Smooth muscle cell of the coronary artery (primary cell): ENCODE measurements at places on chromosomes 3 and 15. TPM values are rescaled to one million over a fixed set of nuclear protein-coding genes. Genes with fewer than 3 reads are reported as not detected.

Gene AGTR1
- total RNA-seq = 1.9 TPM in 1 of 2 replicates, not detected in the other

Gene TBC1D21
- not detected in 2 replicates for total RNA-seq

Gene PPM1L
- 0.82 and 1.7 TPM in 2 replicates for total RNA-seq

Gene DUOXA1
- 0.59 TPM in 1 of 2 replicates, not detected in the other for total RNA-seq

Gene ANKDD1A
- total RNA-seq = 3.2 and 15.3 TPM in 2 replicates

Gene NR1I2
- total RNA-seq = 0.08 TPM in 1 of 2 replicates, not detected in the other

Gene LMAN1L
- total RNA-seq = not detected in 2 replicates

Gene RHO
- total RNA-seq = not detected in 2 replicates
